DMS79 (cell line): ENCODE measurements at places on chromosomes 16 and 17.

DNA sequence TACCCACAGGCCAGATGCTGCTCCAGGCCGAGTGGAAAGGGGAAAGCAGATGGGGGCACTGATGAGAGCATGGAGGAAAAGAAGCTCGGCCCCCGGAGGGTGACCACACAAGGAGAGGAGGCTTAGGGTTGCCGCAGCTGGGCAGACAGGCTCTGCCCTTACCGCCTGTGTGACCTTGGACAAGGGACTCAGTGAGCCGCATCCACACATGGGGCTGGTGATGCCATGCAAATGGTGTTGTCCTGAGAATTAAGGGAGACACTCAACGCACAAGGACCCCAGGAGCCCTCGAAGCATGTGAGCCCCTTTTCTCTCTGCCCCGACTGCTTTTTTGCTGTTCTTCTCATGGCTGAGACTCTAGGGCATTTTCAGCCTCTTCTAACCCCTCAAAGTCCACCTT, 61.0 kb downstream of the PLXDC1 start:
- DNase-seq: no peak

DNA sequence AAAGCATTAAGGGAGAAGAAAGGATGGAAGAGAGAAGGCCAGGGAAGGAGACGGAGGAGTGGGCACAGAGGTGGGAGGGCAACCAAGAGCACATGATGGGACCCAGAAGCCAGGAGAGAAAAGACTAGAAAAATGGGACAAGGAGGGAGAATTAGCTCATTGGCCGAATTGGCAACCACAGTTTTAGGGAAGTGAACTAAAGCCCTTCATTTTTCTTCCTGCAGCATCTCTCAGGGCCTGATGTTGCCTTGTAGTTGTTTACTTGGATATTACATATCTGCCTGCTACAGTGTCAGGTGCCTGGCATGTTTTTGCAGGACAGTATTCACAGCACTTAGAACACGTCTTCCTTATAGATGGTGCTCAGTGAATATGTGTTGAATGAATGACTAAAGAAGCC, 19.0 kb downstream of the EMP2 start:
- DNase-seq: no peak

GRCh38 chr17:79742951-79743476, 12.3 kb downstream of the ENPP7 start:
- no peak for DNase-seq

- no peak for DNase-seq
Observed at GRCh38 chr17:8967861-8968260, 2.4 kb upstream of the PIK3R5 start.

DNA sequence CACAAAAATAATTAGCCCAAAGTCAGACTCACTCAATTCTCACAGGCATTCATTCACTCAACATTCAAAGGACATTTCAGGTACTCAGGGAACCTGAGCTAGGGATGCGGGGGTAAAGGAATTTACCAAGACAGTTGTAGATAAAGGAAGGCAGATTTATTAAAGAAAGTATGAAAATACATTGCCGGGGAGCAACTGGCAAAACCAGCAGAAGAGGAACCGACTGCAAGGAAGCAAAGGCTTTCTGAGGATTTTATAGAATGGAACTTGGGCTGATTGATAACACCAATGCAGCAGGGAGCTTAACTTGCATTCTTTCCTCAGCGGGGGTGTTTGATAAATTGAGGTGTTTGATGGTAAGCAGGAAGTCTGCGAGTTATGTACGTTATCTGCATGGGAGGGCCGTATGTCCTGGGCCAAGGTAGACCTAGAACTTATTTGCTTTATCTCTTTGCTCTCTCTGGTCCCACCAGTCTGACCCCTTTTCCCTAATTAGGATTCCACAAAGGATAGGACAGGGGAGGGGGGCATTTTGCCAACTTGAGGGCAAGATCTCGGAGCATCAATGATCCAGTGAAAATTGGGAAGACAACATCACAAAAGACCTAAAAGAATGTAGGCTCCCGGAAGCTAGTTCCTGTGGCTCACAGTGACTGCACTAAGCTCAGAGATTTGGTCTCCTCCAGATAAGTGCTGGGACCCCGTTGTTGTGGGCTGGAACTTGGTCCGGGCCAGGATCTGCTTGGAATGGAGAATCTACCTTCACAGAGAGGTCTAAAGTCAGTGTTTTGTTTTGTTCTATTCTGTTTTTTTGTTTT, 5.8 kb upstream of the MT3 start:
- DNase-seq: no peak

GRCh38 chr16:30010844-30011713, at the start of gene DOC2A:
Gene DOC2A (minus strand): TSS chr16:30011027. CDS start chr16:30010222, 805 bp downstream.
- DNase-seq: peak; percentile 26

DNA sequence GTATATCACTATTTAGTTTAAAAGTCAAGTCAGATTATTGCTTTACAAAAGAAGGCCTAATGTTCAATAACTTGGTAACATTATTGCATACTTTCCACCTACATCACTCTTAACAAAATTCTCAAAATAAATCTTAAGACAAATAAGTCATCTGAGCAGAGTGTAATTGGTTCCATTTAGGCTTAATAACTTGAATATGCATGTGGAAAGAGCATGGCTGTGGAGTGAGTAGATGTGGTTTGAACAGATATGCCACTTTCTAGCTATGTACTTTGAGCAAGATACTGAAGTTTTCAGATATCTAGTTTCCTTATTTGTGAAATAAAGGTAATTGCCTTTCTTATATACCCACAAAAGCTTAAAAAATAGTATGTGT, 6.7 kb upstream of the EVI2A start:
- DNase-seq: no peak

DNA sequence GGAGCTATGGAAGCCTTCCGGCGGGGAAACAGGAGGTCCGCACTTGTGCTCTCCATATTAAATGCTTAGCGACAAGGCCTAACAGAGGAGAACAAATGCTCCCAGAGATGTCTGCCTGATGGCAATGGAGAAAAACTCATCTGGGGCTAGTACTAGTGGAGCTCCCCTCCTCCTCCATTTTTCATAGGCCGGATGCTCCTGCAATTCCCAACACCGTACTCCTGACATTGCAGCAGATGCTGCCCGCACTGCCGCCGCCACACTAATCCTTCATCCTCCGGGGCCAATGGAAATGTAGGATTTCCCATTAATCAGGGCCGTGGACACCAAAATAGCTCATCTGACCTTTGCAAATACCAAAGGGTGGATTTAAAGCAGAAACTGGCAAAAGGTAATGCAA, 27.5 kb downstream of the TOM1L2 start:
- DNase-seq: no peak

GRCh38 chr16:59259074-59259949, 525.2 kb upstream of the GOT2 start:
- no peak for DNase-seq

DNA sequence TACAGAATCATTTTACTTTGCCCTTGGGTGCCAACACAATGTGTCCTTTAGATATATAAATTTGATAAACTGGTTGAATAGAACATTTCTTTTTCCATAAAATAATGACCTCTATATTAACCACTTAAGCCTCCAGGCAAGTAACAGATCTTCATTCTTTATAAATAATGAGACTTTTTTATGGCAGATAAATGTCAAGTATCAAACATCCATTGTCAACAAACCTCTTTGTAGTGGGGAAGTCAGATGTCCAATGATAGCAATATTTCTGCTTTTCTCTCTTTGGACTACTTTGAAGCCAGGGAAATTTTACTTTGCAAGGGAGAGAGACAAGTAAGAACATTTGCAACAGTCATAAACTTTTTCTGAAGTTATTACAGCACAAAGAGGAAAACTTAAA, 841.2 kb downstream of the CDH8 start:
- DNase-seq: no peak

DNA sequence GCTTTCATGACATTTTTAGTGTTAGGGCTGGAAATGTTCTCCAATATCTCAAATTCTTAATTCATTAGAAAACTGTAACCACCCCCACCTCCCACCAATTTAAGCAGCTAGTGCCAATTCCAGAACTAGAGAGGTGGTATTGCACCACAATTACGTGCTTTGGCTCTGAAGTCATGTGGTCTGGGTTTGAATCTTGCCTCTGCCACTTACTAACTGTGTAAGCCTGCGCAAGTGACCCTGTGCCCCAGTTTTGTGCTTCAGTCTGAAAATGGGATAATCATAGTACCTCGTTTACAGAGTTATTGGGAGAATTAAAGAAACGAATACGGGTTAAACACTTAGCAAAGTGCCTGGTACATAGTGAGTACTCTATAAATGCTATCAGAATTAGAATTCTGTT, 14.2 kb upstream of the MPHOSPH6 start:
- no peak for DNase-seq

DNA sequence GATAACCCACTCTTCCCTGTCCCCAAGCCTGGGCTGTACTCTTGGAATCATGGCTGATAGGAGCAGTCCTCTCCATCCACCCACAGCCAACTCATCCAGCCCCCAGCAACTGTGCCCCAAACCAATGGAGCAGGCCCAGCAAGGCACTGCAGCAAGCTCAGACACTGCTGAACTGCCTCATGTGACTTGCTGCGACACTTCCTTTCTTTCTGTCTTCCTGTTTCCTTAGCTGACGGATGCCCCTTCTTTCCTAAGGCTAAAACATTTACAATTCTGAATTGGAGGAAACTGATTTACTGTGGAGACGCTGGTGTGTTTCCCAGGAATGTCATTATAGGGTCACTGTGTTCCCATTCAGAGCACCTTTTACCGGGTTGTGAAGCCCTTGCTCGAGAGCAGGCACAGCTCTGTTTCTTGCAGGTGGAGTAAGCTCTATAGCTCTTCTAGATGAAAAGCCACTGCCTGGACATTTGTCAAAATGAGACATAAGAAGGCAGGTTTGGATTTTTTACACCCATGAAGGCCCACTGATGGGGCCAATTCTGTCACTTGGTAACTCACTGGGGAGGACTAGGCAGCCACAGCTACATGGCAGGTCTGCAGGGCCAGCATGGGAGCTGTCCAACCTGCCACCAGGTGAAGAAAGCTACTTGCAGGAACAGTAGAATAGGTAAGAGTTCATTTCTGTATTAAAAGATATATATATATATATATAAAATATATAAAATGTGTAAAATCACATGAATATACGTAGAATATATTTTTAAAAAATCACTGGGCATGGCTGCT, 27.4 kb downstream of the TMEM11 start:
- DNase-seq: no peak

GRCh38 chr16:54964239-54964638, 33.6 kb downstream of the IRX5 start:
- DNase-seq: no peak

- DNase-seq: peak; percentile 45
Observed at GRCh38 chr17:79183293-79184158, 108.9 kb downstream of the ENGASE start.

- DNase-seq: no peak
Observed at GRCh38 chr16:67460168-67460567, 20.8 kb downstream of the ATP6V0D1 start.

DNA sequence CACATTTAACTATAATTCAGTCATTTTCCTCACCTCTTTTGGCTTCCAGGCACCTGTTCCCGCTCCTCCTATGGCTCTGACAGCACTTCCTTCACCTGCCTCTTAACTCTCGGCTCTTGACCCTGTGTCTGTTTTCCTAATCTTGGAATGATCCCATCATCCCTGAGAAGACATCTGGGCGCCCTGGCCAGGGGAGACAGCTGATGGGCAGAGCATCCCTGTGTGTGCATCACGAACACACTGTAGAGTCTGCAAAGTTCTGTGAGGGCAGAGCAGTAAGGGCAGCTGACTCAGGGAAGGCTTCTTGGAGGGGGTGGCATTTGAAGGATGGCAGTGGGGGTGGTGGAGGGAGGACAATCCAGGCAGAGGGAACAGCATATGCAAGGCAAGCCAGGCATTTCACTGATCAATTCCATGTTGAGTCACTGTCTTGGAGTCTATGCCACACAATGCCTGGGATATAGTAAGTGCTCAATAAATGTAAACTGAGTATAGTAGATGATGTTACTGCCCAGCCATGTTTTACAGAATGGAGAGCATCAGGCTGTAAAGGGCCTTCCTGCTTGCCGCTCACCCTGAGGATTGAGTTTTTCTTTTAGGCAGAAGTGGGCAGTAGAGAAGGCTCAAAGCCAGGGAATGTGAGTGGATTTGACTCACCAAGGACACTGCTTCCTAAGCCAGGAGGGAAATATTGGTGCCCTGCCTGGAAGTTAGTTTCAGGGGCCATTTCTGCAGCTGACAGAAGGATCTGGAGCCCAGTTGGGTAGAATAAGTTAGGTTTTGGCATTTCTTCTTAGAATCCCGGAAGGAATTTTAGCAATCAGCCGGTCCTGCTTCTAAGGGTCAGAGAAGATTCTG, 5.8 kb upstream of the RAB11FIP4 start:
- DNase-seq: no peak

GRCh38 chr17:82963104-82963950, 116.1 kb upstream of the METRNL start:
- peak; percentile 9 for DNase-seq

DNA sequence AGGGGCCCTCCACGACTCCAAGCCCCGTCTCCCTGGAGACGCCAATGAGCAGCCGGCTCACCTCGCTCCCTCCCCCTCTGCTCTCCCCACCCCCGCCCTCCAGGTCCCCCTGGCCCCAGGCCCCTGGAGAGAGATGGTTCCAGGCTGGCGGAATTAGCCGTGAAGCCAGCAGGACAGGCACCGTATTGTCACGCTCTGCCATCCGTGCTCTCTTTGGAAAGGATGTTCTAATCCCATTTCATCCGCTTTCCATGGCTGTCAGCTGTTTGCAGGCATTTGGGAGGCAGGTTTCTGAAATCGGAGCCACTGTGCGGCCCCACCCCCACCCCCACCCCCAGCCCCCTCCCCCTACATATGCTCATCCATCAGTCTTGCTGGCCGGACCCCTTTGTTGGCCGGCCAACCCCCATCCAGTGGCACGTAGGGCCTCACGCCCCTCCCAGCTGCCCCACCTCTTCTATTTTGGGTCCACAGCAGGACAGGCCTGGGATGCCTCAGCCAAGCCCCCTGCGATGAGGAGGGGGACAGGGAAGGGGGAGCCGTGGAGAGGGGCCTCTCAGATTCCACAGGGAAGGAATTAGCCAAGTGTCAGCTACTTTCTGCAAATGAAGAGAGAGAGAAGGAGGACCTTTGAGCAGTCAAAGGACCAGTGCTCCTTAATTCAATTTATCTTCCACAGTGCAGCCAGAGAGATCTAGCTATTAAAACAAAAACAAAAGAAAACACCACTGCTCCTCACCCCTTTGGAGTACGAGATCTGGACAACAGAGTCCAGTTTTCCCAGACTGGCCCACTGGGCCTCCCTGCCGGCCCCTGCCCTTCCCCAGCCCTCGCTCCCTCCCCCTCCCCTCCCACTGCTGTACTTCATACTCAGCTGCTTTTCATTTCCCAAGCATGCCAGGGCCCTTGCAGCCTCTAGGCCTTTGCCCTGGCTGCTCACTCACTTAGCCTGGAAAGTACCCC, 30.7 kb downstream of the SDK2 start:
- no peak for DNase-seq

DNA sequence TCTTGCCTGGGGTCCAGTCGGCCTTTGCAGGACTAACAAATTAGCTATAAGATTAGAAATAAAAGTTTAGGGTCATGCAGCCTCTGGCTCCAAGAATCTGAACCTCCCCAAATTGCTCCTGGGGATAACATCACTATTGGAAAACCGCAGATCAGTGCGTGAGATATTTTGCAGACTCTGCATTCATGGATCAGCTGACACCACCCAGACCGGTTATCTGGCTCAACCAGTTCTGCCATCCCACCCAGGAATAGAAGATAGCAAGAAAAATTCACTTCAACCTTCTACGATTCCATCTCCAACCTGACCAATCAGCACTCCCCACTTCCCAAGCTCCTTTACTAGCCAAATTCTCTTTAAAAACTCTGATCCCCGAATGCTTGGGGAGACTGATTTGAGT, 4.3 kb upstream of the PGS1 start:
- DNase-seq: no peak
